ENCODE measurements at places on chromosomes 4 and X.

DNA sequence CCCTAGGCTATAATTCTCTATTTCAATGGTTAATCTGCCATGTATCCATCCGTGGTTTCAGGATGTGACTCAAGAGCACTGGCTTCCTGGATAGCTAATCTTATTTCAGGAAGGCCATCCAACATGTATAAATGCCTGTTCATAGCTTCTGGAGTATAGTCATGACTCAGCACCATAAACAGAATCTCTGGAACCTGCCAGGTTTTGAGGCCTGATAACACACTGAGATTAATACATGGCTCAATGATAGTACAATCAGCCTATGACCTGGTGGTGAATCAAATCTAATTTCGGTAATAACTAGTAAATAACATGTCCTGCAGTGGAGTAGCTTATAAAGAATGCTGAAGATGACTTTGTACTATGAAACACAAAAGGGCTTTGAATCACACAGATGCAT is 5.7 kb upstream of the IL13RA2 start:
- no peak for DNase-seq

GRCh38 chr4:124640022-124640730 is 72.4 kb downstream of the ANKRD50 start:
- DNase-seq: no peak

DNA sequence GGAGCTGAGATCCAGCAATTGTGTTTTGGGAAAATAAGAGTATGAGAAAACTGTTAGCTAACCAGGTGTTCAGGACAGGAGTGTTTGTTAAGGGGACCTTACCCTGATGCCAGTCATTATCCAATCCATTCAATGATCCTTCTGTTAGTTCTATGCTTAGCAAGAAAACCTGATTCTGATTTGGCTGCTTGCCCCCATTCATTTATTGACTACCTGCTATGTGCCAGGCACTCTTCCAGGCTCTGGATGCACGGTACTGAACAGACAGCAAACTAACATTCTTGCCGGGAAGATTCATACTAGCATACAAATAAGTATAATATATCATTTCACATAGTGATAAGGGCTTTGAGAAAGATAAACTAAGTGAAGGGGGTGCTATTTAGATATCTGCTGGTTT is 1.0 kb upstream of the MECP2 start:
- no peak for DNase-seq

- DNase-seq: no peak
Measured at GRCh38 chr4:11724731-11725130, 296.0 kb upstream of the HS3ST1 start.

GRCh38 chrX:13685126-13685763 is 3.7 kb upstream of the RAB9A start:
- no peak for DNase-seq

DNA sequence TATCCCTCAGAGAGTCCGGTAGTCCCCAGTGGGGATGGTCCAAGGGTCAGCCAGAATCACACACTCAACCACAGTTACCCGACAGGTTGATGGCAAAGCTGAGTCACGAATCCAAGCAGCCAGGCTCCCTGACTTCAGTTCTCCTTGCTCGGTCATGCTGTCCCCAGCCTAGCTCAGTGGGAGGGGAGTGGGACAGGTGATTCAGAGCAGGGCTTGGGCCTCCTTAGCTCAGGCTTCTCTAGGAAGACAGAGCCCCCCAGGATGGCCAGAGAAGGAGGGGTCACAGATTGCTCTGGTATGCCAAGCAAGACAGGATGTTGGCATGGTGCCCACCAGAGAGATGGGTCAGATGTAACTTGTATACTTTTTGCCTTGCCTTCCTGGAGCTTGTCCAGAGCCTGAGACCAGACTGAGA is 66.5 kb downstream of the EFNB1 start:
- DNase-seq: no peak

DNA sequence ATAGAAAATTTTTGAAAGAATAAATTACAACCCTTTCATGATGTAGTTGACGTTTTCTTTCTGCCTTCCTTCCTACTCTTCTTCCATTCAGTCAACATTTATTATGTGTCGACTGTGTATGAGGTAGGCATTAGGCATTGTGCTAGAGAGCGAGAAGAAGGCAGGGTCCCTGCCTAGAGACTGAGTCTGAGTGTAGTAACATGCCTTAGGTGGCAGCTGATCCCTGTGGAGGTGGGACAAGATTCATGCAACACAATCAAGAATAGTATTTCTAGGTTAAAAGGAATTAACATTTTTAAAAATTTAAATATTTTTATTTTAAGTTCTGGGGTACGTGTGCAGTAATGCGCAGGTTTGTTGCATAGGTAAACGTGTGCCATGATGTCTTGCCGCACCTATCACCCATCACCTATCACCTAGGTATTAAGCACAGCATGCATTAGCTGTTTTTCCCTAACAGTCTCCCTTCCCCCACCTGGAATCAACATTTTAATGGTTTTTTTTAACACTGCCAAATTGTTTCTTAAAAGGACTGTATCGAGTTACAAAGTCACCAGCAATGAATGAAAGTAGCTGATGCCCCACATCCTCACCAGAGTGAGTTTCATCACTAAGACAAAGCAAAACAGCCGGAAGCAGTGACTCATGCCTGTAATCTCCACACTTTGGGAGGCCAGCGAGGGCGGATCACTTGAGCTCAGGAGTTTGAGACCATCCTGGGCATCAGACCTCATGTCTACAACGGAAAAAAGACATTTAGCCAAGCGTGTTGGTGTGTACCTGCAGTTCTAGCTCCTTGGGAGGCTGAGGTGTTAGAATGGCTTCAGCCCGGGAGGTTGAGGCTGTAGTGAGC is 84.0 kb downstream of the WWC2 start:
- no peak for DNase-seq
